AG10803 (cell line): ENCODE measurements at places on chromosomes 3 and 15.

DNA sequence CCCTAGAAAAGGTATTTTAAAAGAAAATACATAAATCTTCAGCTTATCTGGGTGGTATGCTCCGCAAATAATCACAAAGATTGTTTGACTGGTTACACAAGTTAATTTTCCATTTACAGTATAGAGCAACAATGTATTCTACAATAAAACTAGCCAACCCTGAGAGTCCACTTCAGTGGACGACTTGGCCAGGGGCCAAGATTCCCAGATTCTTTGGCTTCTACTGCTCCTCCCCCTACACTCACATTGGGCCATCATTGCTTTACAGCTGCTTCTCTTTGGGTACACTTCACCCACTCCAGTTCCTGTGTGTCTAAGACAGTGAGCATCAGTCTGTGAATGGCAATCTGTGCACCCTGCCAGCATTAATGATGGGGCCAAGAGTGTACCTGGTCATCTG, 17.2 kb upstream of the PRICKLE2 start:
- peak; percentile 14 for DNase-seq

GRCh38 chr15:41783296-41783695, 9.0 kb downstream of the MAPKBP1 start:
- DNase-seq, result no peak

DNA sequence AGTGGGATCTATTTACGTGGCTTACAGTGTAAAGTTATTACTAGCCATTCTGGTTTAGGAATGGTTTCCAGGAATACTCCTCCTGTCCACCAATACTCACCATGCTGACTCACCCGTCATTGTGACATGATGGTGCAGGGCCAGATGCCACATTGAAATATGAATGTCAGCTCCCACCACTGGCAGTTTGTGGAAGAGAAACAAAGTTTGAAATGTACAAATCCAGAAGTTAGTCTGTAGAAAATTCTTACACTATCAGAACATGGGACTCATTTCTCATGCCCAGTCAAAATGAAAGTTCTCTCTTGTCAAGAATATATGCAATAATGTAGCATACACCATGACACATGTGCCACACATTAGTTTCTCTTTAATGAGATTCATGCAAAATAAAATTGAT, 14.4 kb upstream of the TSPAN3 start:
- DNase-seq, result peak; percentile 81

DNA sequence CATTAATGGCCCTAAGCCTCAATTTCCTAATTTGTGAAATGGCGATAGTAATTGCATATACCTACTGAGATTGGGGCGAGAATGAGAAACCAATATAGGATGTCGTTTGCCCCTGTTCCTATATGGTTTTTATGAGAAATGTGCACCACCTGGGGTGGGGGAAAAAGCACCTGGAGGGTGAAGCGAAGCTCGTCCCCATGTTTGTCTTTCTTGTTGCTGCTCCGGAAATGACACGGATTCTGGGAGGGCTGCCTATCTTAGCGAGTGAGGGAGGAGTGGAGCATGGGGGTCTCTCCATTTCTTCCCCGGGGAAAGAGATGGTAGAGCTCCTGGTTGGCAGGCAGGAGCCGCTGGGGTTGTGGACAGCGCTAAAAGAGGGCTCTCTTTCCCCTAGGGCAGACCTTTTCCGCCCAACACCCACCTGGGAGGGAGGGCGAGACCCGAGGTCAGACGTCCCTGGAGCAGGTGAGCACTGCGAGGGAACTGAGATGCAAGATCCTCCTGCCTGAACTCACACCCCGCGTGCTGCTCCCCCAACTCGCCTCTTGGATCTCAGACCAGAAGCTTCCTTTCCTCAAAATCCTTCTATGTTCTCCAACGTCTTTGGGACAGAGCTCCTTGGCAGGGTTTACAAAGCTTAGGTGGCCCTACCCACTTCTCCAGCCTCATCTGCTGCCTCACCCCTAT, 5.6 kb upstream of the BAHD1 start:
- no peak for DNase-seq

- DNase-seq, result no peak
Observed at GRCh38 chr3:133453383-133453782, 53.5 kb downstream of the BFSP2 start.
